ENCODE measurements at places on chromosomes 3 and 15. TPM values are rescaled to one million over a fixed set of nuclear protein-coding genes. Genes with fewer than 3 reads are reported as not detected.

- DNase-seq = no peak
- no peak overlapping the region for H3K27ac ChIP-seq
- no peaks in the 10 kb centered on the region for H3K27me3 ChIP-seq
- H3K4me1 ChIP-seq = no peaks in the 10 kb centered on the region
- H3K4me3 ChIP-seq = no peak overlapping the region
Measured at GRCh38 chr3:67470207-67470606, 184.2 kb downstream of the SUCLG2 start.

The POPDC2 gene
- total RNA-seq = 0.13 TPM

DNA sequence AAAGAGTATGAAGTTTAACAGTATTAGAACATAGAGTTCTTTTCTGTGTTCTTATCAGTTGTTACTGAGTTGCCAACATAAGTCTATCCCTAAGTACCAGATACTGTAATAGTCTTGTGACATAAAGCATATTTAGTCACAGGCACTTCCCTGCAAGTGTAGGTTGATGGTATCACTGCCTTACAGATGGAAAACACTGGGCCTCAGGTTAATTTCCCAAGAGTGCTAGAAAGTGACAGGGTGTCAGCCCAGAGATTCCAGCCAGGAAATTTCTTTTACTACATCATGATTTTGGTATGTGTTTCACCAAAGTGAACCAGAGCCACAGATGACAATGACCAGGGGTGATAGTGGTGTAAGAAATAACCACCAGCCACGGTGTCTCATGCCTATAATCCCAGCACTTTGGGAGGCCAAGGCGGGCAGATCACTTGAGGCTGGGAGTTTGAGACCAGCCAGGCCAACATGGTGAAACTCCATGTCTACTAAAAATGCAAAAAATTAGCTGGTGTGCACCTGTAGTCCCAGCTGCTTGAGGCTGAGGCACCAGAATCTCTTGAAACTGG is 3.2 kb downstream of the EIF1B start:
- H3K27ac ChIP-seq = peak overlapping the region; percentile 12
- H3K27me3 ChIP-seq = no peaks in the 10 kb centered on the region
- peaks cover 41% of the 10 kb centered on the region for H3K4me1 ChIP-seq
- H3K4me3 ChIP-seq = no peak overlapping the region
- peak; percentile 45 for DNase-seq

DNA sequence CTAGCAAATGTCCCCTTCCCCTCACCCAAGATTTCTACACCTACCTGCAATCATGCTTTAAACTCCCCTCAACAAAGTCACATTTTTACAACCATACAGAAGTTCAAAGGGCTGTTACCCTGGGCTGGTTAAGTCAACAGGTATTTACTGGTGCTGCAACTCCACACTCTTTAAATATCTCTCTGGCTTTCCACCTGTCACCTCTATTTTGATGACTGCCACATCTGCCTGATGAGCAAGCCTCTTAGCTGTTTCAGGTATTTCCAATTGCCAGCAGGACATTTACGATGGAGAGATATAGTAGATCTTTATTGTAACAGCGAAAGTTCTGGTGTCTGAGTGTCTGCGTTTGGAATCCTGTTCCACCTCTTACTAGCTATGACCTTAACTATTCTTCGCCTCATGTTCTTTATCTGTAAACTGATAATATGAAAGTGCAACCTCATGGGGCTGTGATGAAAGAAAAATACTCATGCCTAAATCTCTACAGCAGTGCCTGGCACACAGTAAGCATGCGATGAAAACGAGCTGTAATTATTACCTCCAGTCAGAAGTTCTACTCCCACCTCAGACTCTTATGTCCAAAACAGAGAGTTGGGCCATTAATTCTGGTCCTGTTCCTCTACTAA is 44.2 kb upstream of the TPM1 start:
- H3K4me1 ChIP-seq = no peaks in the 10 kb centered on the region
- no peak for DNase-seq
- no peak overlapping the region for H3K4me3 ChIP-seq
- no peaks in the 10 kb centered on the region for H3K36me3 ChIP-seq
- no peak overlapping the region for H3K27ac ChIP-seq
- peaks cover 27% of the 10 kb centered on the region for H3K27me3 ChIP-seq

The NME9 gene
- not detected for total RNA-seq

- no peak overlapping the region for H3K4me3 ChIP-seq
- no peak overlapping the region for H3K27ac ChIP-seq
- DNase-seq = no peak
Measured at GRCh38 chr3:172877011-172877410, 126.5 kb downstream of the ECT2 start.

DNA sequence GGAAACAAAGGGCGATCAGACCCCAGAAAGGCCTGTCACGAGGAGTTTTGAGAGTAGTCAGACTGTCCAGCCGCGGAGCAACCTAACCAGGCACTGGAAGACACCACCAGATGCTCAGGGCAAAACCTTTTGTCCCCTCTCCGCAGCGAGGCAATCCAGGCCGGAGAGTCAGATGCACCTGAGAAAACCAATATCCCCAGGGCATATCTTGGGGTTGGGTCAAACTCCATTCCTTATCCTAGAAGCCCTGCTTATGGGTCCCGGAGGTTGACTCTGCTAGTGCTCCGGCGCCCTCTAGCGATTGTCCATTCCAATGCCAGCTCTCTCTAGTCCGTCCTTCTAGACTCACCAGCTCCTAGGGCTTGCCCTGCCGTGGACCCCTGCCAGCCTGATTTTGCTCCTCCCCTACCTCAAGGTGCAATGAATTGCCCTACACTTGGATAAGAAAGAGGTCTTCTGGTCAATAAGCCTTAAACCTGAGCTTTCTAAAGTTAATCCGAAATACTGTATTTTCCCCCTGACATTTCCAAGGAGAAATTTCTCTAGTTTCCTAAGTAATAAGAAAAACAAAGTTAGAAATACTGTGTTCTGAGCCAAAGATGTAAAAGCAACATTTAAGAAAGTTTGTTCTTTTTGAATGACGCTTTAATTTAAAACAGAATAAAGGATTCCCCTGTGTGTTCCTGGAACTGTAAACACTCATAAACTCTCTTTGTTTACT is 5.5 kb downstream of the CPNE4 start:
- no peaks in the 10 kb centered on the region for H3K36me3 ChIP-seq
- no peak overlapping the region for H3K4me3 ChIP-seq
- H3K27me3 ChIP-seq = no peaks in the 10 kb centered on the region
- no peaks in the 10 kb centered on the region for H3K4me1 ChIP-seq

- no peak overlapping the region for H3K27ac ChIP-seq
- H3K36me3 ChIP-seq = peaks cover 12% of the 10 kb centered on the region
- H3K4me3 ChIP-seq = no peak overlapping the region
- no peaks in the 10 kb centered on the region for H3K27me3 ChIP-seq
Measured at GRCh38 chr3:183823963-183824362, 1.4 kb downstream of the MAP6D1 start.

DNA sequence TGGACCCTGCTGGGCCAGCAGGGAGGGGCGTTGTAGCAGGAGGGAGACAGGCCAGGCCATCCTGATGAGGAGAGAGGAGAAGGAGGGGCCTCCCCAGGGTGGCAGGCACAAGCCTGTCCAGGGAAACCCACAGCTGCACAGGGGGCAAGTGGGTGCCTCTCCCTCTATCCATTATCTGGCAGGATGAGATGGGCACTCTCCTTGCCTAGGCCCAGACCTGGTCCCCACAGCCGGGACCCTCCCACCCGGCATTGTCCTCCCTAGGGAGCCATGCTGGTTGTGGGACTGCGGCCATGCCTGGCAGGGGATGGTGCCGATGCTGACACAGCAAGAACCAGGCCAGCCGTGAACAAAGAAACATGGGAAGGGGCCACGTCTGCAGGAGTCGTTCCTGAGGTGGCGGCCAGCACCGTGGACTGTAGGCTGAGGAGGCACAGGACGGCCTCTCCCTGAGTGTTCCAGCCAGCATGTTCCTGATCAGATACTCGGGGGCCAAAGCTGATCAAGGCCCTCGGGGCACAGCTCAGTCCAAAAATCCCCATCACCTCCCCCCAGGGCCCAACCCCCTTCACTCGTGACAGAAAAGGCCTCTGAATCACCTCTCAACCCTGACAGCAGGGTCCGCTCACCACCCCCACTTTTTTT is 19.2 kb upstream of the CYP11A1 start:
- H3K4me1 ChIP-seq = peaks cover 64% of the 10 kb centered on the region
- H3K4me3 ChIP-seq = no peak overlapping the region
- H3K27ac ChIP-seq = no peak overlapping the region
- no peak for DNase-seq
- no peaks in the 10 kb centered on the region for H3K36me3 ChIP-seq

GRCh38 chr15:37028625-37029296 is 71.6 kb downstream of the MEIS2 start:
- no peak overlapping the region for H3K4me3 ChIP-seq
- H3K4me1 ChIP-seq = no peaks in the 10 kb centered on the region
- no peak for DNase-seq
- no peak overlapping the region for H3K27ac ChIP-seq
- H3K27me3 ChIP-seq = no peaks in the 10 kb centered on the region

GRCh38 chr3:13863382-13863952 is 16.4 kb downstream of the WNT7A start:
- H3K27me3 ChIP-seq = peaks cover 60% of the 10 kb centered on the region
- H3K4me3 ChIP-seq = no peak overlapping the region
- no peaks in the 10 kb centered on the region for H3K36me3 ChIP-seq
- no peaks in the 10 kb centered on the region for H3K4me1 ChIP-seq
- no peak overlapping the region for H3K27ac ChIP-seq

DNA sequence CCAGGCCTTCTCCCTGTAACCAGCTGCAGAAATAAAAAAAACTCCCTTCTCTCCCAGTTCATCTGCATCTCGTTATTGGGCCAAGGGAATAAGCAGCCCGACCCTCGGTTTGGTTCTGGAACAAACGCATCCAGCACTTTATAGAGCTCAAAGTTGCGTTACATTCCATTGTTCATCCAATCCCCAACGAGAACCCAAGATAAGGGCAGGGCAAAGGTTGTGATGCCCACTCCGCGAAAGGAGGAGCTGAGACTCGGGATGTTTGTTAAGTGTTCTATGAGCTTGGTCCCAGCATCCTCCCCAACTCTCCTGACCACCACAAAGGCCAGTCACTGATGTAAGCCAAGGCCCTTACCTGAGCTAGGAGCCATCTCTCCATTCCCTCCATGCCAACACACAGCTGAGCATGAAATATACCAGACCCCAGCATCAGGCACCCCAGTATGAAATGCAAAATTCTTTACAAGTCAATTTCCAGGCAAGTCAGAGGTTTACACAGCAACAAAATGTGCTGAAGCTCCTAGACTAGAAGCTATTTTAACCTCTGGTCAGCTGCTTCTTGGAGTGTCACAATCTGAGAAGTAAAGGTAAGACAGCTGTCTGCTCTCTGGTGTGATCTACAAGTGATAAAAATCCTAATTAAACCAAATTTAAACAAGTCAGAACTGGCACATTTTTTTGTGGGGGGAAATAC is 17.9 kb downstream of the CCDC12 start:
- H3K27ac ChIP-seq = 0 out of 3 replicates have a peak overlapping the region, but pooled peaks have one; percentile 6
- peaks cover 59% of the 10 kb centered on the region for H3K36me3 ChIP-seq
- no peak overlapping the region for H3K4me3 ChIP-seq
- peaks cover 35% of the 10 kb centered on the region for H3K4me1 ChIP-seq
- H3K27me3 ChIP-seq = no peaks in the 10 kb centered on the region

- H3K27ac ChIP-seq = no peak overlapping the region
- H3K4me1 ChIP-seq = no peaks in the 10 kb centered on the region
- no peaks in the 10 kb centered on the region for H3K36me3 ChIP-seq
- no peaks in the 10 kb centered on the region for H3K27me3 ChIP-seq
Measured at GRCh38 chr15:48823237-48823636, 12.4 kb upstream of the CEP152 start.

GRCh38 chr3:71916747-71917369 is 131.9 kb upstream of the PROK2 start:
- no peak overlapping the region for H3K4me3 ChIP-seq
- no peak overlapping the region for H3K27ac ChIP-seq
- H3K27me3 ChIP-seq = peaks cover 21% of the 10 kb centered on the region

The PRTG gene
- total RNA-seq = 0.09 TPM

DNA sequence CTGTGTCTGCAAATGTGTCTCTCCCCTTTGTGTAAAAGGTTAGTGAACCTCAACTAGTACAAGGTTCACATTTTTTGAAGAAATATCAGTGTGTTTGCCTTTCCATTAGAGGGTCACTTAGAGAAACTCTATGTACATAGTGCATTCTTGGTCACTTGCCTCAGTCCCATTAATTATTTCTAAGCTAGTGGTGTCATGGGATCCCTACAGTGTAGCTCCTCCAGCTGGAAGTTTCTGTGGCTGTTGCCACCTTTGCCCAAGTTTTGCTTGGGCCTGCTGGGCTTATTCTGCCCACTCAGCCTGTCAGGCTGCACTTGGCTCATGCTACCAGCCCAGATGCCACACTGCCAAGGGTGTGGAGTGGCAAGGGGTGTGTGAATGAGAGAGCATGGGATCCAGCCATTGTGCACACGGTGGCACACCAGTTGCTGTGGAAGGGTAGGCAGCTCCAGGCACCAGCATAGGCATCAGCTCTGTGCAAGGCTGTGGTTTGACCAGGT is 161.7 kb downstream of the ARPP21 start:
- no peak overlapping the region for H3K27ac ChIP-seq
- H3K4me1 ChIP-seq = no peaks in the 10 kb centered on the region

- no peaks in the 10 kb centered on the region for H3K27me3 ChIP-seq
- DNase-seq = no peak
- H3K4me3 ChIP-seq = peak overlapping the region; percentile 78
- peaks cover 15% of the 10 kb centered on the region for H3K4me1 ChIP-seq
- peak overlapping the region; percentile 66 for H3K27ac ChIP-seq
Measured at GRCh38 chr15:56242576-56243162, 1.0 kb downstream of the RFX7 start.

DNA sequence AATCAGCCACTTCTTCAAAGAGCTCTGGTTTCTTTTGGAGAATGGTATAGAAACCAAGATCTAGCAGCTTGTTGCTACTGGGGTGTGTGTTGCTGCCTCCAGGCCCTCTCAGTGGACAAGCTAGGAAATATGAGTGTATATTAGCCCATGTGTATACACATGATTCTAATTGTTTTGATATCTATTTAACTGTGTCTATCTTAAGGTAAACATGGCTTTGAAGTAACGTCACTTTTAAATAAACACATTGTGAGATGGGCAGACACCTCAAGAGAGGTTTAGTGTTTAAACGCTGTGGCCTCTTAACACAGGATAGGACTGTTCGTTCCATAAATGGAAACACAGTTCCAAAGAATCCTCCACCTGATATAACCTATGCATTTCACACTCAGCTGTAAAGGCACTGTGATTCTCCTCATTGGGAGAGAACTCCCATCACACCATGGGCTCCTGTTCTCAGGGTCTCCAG is 87.0 kb downstream of the GMPS start:
- no peak overlapping the region for H3K27ac ChIP-seq
- no peak for DNase-seq
- H3K4me3 ChIP-seq = no peak overlapping the region
- H3K4me1 ChIP-seq = no peaks in the 10 kb centered on the region
- H3K27me3 ChIP-seq = no peaks in the 10 kb centered on the region

DNA sequence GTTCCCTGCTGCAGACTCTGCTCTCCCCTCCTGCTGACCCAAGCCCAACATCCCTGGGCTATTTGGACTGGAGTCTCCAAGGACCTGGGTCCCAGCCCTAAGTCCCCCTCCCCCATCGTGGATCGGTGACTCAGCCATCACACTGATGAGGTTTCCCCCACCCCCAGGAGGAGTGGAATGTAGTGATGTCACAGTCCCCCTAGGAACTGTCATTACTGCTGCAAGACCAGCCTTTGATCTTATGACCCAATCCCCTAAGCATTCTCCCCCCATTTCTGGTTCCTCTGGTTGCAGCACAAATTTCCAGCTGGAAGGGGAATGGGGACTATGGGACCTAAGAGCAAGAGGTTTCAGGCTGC is 63.4 kb upstream of the CSPG4 start:
- no peak overlapping the region for H3K27ac ChIP-seq
- no peaks in the 10 kb centered on the region for H3K36me3 ChIP-seq
- H3K4me3 ChIP-seq = no peak overlapping the region
